NCI-H1105 (cell line): ENCODE measurements at places on chromosomes 4 and X.

DNA sequence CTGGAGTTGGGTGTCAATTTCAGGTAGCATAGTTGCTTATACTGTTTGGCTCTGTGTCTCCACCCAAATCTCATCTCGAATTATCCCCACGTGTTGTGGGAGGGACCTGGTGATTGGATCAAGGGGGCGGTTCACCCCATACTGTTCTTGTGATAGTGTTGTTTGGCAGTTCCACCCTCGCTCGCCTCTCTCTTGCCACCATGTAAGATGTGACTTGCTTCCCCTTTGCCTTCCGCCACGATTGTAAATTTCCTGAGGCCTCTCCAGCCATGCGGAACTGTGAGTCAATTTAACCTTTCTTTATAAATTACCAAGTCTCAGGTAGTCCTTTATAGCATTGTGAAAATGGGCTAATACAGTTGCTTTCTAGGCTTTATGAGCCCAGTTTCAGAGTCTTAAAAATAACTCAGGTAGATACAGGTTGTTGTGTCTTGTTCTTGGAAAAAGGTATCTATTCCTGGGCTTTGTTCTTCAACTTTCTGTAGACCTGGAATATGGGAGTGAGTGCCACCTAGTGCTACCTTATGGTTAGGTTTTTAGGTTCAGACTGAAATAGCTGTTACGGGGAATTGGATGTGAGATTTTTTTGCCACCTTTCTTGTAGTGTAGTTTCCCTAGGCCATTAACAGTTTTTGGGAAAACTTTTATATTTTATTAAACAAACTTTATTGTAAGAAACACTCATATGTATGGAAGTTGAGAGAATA, 15.6 kb downstream of the PGK1 start:
- no peak for DNase-seq

DNA sequence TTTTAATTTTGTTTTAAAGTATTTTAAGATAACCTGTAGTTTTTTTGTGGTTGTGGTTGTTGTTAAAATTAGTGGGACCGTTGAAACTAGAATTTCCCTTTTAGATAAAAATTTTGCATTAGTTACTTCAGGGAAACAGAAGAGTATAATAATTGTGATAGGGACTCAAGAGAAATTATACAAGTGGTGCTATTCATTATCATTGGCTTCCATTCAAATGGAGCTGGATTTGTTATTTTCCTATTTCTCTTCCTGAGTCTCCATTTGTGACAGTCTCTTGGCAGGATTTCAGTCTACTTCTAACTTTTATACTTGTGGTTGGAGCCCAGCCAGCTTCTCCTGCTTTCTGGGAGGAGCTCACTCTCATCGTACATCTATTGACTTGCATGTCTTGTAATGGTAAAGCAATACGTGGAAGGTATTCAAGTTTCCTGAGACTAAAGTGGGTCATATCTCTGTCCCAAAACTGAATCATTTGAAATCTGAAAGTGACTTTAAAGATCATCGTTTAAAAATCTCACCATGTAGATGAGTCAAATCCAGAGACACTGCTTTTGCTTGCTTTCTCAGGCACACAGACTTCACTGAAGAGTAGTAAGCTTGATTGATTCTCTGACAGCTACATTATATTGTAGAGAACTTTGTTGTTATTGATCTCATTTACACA, 155.8 kb downstream of the RPA4 start:
- peak; percentile 52 for DNase-seq

DNA sequence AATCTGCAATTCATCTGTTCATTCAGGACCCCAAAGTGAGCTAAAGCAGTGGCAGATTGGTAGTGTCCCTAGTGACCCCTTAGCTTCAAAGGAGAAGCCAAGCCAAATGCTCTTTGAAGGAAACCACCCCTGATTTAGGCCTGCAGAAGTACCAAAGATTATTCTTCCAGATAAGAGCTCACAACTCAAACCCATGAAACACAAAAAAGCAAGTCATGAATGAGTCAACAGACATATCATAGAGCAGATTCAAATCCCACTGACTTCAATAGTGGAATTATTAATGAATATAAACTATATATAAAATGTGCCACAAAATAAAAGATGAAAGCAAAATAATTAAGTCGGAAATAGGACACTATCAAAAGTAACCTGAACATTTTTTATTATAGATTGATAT, 197.6 kb downstream of the SCFD2 start:
- DNase-seq = no peak

- DNase-seq = no peak
Observed at GRCh38 chrX:103823591-103823990, 8.5 kb downstream of the RAB9B start.

DNA sequence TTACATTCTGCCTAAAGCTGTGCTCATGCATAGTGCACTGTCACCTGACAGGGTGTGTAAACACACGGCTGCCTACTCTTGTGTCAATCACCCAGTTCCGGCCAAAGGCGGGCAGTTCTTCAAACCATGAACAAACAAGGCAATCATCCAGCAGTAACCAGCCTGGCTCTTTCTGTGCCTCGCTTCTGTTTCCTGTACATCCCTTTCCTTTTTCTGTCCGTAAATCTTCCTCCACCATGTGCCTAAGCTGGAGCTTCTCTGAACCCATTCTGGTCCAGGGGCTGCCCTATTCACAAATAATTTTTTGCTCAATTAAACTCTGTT, 60.8 kb upstream of the CBR4 start:
- no peak for DNase-seq

GRCh38 chr4:94856030-94856429, 98.3 kb downstream of the BMPR1B start:
- no peak for DNase-seq

GRCh38 chrX:33855251-33855650, 276.9 kb downstream of the FAM47A start:
- DNase-seq = no peak

GRCh38 chrX:2965965-2966364, 36.8 kb upstream of the ARSD start:
- no peak for DNase-seq

- DNase-seq = no peak
Observed at GRCh38 chr4:160514126-160514525, 1411.2 kb downstream of the RAPGEF2 start.
